ENCODE measurements at places on chromosomes 4 and X. TPM values are rescaled to one million over a fixed set of nuclear protein-coding genes. Genes with fewer than 3 reads are reported as not detected.

BMP3 gene
- total RNA-seq, result not detected

NHSL2 gene
- 1.2 TPM for total RNA-seq

NAP1L2 gene
- 2.3 TPM for total RNA-seq

SEC24D gene
- total RNA-seq, result 71.5 TPM

DTHD1 gene
- total RNA-seq, result 0.64 TPM

CLNK gene
- not detected for total RNA-seq

COL4A6 gene
- total RNA-seq, result not detected

C4orf33 gene
- total RNA-seq, result 12.8 TPM

SOWAHD gene
- total RNA-seq, result 2.2 TPM

SSX1 gene
- not detected for total RNA-seq

OTUD6A gene
- total RNA-seq, result not detected
